Brain microvascular endothelial cell (primary cell): ENCODE measurements at places on chromosomes 16 and 17.

- DNase-seq = no peak
Measured at GRCh38 chr16:67930678-67931211, 917 bp downstream of the CTRL start.

DNA sequence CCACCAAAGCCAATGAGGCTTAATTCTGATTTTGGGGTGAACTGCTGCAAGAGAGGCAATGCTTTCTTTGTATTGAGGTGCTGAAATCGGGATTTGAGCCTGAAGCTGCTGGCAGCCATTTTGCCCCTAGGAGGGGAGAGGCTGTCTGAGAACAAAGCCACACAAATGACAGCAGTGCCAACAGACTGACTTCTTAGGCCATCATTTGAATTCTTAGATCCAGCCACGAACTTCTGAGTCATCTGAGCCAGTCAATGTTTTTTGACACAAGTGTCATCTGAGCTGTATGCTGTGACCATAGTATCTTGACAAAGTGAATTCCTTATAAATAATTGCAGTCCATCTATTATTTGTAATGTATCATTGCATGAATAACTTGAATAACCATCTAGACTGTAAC, 29.0 kb downstream of the HYDIN start:
- no peak for DNase-seq

DNA sequence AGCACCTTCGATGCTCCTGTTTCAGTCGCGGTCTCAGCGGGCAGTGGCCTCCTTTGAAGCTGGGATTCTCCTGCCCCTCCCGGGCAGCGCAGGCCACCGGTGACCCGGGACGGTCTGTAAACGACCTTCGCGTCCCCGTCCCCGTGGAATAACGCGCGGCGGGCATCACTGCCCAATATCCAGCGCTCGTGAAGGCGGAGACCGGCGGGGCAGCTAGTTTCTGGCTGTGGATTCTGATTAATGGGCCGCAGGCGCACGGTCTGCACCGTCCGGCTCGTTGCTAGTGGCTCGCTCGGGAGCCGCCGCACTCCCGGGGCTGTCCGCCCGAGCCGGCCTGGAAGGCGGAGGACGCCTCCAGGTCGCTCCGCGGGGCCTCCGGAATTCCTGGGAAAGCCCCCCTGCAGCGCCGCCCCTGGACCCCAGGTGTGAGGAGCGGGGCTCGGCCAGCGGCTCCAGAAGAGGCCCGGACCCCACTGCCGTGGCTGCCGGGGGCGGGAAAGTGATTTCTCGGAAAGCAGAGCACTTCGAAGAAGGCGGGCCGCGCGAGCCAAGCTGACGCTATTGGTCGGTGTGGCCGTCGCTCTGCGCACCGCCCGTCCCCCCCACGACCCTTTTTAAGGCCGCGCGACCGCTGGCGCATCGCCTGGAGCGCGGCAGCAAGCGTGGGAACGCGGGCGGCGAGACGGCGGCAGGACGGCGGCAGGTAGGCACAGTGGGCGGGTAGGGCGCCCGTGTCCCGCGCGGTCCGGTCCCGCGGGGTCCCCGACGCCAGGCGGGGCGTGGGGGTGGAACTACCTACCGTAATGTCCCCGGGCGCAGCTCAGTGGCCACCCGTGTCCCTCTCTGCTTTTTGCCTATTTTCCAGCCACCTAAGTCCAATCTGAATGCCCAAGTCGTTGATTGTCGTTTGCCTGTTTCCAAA, at the start of gene IRF8:
IRF8 (plus strand) TSS at position 642 of the 922 bp plus-strand sequence. CDS start 3,854 bp downstream, outside the sequence.
- DNase-seq = peak; percentile 17

- DNase-seq = no peak
Measured at GRCh38 chr17:9487406-9487805, 88.2 kb downstream of the STX8 start.

DNA sequence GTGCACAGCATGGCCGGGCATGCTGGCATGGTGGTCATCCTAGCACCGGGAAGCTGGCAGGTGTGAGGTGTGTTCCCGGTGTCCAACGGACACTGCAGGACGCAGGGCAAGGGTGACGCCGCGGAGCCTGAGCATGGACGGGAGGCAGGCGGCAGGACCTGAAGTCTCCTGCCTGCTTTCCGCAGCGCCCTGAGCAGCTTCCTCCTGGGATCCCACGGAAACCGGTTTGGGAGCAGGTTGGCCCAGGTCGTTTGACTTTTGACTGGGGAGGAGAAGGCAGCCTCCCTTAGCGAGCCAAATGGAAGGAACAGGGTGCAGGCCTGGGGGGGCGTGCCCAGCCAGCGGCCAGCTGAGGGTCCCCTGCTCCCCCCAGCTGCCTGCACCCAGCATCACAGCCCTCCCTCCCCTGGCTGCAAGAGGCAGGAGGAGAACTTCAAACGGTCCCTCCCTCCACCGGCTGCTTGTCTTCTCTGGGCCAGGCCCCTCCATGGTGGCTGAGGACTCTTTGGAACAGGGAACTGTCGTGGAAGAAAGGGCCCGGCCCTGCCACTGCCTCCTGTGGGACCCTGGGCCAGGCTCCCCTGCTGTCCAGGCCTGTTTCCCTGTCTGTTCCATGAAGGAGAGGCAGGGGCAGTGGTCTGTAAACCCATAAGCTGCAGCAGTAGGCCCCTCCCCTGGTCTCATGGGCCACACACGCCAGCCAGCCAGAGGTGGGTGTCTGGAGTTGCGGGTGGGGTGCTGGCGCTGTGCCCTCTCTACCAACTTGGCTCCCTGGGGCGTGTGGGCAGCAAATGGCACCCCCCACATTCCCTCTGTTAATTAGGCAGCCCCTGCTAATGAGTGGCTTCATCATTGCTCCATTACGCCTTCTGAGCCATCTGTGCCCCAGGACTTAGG, 7.8 kb upstream of the ADGRG1 start:
- DNase-seq = no peak

DNA sequence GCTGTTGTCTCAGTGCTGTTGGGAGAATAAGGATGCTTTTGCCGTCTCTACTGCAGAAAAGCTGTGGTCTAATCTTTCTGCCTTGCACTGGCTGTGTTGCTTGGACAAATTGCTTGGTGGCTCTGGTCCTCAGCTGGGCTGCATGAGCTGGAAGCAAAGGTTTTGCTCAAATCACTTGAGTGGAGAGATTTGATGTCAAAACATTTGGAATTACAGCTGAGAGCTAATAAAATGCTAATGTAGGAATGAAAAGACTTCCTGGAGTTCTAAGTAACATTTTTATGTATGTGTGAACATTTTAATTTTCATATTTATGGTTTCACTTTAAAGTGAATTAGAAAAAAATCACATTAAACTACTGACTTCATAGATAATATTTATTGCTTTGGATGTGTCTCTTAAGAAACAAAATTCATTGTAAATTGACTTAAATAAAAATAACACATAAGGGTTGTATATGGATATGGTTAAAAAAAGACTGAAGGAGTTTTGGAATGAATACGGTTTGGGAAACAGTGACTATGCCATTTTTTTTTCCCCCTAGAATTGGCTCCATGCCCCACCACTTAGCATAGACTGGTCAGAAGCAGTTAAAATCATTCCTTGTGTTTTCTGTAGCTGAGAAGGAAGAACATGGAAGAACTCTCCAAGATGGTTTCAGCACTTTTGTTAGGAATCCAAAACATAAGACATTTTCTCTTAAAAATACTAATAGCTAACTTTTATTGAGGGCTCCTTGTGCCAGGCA, 39.2 kb upstream of the FAM20A start:
- no peak for DNase-seq
